ENCODE measurements at places on chromosomes 13 and 19.

DNA sequence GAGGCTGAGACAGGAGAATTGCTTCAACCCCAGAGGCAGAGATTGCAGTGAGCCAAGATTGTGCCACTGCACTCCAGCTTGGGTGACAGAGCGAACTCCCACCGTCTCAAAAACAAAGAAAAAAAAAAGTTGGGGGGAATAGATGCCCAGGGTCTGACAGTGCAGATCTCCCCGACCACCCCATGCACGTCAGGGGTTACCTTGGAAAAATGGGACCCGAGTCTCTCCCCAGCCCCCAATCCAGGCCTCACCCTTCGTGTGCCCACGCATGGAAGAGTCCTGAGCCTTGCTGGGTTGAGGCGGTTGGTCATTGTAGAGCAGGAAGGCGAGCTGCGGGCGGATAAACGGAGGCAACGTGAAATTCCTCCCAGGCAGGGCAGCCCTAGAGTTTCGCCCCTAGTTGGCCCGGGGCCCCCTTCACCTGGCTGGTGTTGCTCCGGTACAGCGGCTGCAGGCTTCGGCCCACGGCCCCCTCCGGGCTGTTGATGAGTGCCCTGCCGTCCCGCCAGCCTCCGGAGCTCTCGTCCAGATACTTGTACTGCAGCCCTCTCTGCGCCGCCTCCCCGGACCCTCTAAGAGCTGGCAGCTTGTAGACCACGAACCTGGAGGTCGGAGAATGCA lies 588 bp downstream of the DNASE2 start:
- peak; percentile 23 for DNase-seq

DNA sequence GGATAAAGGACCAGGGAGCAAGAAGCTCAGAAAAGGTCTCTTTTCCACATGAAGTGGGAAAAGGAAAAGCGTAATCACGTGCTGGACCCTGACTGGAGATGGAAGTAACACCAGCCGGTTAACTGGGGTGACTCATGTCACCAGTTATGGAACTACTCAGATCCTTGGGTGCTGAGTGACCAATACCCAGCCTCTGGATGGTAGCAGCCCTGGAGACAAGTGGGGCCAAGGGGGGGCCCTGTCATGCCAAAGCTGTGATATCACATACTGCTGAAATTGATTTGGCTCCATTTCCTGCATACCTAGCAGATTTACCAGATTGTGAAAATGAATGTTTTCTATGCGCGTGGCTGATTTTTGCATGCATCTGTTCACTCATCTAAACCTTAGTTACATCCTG lies 158.9 kb downstream of the ZIC5 start:
- DNase-seq: peak; percentile 96

GRCh38 chr19:44925114-44925891 lies 10.9 kb downstream of the APOC1 start:
- DNase-seq: peak; percentile 72

DNA sequence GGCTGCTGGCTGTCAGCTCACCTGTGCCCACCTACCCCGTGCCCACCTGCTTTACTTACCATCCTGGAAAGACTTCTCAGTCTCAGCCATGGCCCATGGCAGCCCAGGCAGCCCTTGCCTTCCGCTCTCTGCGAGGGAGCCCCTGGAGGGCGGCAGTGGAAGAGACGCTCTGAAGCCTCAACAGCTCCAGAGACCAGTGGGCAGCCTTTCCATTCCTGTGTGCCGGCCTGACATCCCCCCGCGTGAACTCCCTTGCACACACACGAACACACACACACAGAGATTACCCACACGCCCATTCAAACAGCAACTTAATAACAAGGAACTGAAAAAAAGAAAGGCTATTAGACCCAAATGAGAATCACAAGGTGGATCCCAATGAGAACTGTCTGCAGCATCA lies 14.2 kb upstream of the RASA3 start:
- DNase-seq: no peak

DNA sequence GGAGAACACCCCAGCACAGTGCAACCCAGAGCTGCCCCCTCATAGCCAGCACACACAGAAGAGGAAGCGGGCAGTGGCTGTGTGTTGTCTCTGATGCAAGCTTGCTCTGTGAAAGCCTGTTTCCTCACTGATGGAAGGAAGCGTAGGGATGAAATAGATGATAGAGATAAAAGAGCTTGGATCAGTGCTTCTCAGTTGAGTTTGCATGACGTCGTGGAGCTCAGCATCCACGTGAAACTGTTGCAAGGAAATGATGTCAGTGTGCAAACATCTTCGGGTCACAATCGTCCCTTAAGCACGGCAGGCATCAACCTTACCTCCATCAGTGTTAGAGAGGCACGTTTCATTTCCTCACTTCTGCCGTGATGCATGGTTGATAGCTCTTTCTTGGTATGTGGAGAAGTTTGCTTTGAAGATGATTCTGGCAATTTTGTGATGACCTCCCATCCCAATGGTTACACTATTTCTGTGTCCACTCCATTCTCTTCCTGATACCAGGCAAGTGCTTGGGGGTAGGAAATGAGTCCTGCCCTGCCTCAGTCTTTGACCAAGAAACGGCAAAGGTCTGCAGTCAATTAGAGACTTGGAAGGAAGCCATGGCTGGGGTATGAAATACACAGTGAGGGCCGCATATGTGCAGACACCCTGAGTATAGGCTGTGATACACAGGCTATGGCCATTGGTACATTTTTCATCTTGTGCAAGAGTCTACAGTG lies 183.0 kb downstream of the ZNF536 start:
- no peak for DNase-seq

- DNase-seq: no peak
Observed at GRCh38 chr19:50899569-50899968, 11.6 kb downstream of the KLK4 start.

DNA sequence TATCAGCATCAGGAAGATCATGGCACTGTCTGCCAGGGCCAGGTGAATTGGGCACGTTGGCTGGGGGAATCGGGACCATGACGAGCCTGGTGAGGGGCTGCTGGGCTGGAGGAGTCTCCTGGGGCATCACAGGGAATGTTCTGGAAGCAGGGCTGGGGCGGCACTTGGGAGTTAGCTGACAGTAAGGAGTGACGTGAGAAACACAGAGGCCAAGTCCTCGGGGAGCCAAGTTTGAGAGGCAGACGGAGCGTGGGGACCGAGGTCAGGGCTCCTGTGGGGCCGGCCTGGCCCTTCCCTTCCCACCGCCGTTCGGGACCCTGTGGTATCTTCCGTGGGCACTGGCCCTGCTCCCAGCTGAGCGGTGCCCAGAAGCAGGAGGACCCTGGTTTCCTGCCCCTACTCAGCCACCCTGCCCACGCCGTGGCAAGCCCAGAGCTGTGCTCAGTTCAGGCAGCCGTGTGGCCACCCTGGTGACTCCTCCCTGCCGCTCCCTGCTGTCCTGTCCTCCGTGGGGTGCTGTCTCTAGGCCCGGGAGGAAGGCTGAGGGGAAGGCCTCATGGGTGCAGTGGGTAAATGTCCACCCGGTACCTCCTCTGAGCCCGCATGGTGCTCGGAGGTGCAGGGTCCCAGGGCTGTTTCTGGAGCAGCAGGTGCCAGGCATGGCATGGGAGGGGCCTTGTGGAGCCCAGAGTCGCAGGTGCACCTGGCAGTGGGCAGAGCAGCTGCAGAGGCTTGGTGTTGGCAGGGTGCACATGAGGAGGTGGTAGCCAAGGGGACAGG lies 25.2 kb downstream of the CRTC1 start:
- no peak for DNase-seq

- DNase-seq: no peak
Observed at GRCh38 chr13:112335135-112335534, 41.0 kb upstream of the SPACA7 start.

DNA sequence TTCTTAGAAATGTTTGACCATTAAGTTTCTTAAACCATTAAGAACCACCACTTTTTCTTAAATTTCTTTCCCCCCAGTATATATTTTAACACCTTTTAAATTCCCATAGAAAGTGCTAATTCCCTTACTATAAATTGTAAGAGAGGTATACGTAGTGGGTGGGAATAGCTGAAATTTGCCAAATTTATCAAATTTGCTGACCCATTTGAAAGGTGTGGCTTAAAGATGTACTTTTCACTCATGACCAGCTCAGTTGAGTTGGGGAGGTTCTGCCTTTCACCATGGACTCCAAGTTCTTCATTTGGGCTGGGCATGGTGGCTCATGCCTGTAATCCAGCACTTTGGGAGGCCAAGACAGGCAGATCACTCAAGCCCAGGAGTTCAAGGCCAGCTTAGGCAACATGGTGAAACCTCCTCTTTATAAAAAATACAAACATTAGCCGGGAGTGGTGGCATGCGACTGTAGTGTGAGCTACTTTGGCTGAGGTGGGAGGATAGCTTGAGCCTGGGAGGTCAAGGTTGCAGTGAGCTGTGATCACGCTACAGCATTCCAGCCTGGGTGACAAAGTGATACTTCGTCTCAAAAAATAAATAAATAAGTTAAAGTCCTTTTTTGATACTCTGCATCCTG lies 133.2 kb downstream of the MRPL57 start:
- DNase-seq: no peak

- no peak for DNase-seq
Observed at GRCh38 chr13:41203810-41204209, 9.4 kb upstream of the KBTBD7 start.

- DNase-seq: no peak
Observed at GRCh38 chr13:113539822-113540221, 44.7 kb upstream of the TFDP1 start.

- DNase-seq: no peak
Observed at GRCh38 chr19:15149737-15150136, 42.5 kb downstream of the SYDE1 start.

GRCh38 chr19:43425567-43426392 lies 11.1 kb downstream of the TEX101 start:
- peak; percentile 42 for DNase-seq

- no peak for DNase-seq
Observed at GRCh38 chr13:111958612-111959395, 108.1 kb upstream of the SOX1 start.

GRCh38 chr19:54462655-54463530 lies 685 bp downstream of the LENG9 start:
- DNase-seq: peak; percentile 74

DNA sequence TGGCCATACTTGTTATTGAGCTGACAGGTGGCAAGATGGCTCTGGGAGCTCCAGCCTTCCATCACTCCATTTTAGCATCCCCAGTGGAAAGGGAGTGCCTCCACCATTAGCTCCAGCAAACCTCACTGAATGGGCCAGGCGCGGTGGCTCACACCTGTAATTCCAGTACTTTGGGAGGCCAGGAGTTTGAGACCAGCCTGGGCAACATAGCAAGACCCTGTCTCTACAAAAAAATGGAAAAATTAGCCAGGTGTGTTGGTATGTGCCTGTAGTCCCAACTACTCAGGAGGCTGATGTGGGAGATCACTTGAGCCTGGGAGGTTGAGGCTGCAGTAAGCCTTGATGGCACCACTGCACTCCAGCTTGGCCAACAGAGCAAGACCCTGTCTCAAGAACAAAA lies 86.2 kb downstream of the MAP4K1 start:
- DNase-seq: no peak

GRCh38 chr19:31548941-31549340 lies 199.7 kb upstream of the TSHZ3 start:
- DNase-seq: peak; percentile 3

DNA sequence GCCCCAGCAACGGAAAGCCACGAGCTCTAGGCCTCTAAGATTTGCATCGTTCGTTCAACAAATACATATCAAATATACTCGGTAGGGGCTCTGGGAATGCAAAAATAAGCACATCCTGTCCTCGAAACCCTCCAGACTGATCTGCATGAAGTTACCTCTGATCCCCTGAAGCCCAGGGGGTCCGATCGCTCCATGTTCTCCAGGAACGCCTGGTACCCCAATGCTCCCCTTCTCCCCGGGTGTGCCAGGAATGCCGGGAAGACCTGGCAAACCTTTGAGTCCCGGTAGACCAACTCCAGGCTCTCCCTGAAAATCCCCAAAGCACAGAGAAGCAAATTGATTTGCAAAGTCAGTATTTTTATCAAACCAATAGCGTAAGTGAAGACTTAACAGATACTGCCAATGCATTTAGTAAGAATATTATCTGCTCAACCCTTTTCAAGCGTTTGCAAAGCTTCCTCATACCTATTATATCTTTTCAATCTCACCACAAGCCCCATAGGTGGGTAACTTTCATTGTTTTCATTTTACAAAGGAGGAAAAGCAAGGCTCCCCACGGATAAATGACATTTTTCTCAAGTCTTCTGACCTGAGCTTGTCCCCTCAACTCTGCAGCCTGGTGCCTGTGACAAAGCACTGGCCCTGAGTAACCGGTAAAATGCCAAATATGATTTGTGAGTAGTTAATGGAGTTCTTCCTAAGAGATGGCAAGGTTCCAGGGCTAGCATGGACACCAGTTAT lies 127.7 kb downstream of the COL4A1 start:
- no peak for DNase-seq

DNA sequence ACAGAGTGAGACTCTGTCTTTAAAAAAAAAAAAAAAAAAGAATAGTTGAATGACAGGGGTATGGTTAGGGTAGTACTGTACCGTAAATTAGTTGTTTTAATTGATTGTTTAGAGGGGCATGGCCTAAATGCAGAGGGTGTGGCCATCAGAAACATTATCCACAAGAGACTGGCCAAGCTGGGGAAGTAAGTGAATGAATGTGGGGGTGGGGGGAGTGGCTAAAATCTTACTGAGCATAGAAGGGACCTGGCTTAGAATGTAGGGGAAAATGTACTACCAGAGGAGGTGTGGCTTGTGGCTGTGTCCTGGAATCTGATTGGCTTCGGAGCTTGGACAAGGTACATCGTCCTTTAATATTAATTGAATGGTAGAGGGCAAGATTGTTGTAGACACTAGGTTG lies 3.8 kb downstream of the BCL2L12 start:
- DNase-seq: no peak

GRCh38 chr13:40283666-40284065 lies 382.8 kb downstream of the FOXO1 start:
- no peak for DNase-seq

DNA sequence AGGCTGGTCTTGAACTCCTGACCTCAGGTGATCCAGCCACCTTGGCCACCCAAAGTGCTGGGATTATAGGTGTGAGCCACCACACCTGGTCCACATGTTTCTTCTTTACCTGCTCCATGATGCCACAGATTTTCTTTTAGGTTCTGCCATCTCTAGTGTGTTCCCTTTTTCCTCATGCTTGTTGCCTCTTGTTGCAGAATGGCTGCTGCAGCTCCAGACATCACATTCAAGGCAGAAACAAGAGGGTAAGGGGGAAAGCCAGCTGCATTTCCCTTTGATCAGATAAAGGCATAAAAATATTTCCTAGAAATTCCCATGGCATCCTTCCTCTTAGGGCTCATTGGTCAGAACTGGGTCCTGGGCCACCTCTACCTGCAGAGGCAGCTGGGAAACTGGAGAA lies 12.3 kb upstream of the CCDC124 start:
- DNase-seq: no peak

DNA sequence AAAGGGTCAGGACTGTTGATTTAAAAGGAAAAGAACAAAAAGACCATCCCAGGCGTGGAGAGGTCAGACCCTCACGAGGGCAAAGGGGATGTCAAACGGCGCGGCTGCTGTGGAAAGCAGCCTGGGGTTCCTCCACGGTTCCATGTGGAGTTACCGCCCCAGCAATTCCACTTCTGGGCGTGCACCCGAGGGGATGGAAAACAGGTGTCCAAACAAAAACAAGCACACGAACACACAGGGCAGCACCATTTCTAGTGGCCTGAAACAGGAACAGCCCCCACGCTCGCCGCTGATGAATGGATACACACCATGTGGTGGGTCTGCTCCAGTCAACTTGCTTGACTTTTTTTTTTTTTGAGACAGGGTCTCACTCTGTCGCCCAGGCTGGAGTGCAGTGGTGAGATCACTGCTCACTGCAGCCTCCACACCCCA lies 11.2 kb downstream of the AP3D1 start:
- no peak for DNase-seq
